Right renal cortex interstitium (tissue), 3 donors: ENCODE measurements at places on chromosomes 13 and 19. TPM values are rescaled to one million over a fixed set of nuclear protein-coding genes. Genes with fewer than 3 reads are reported as not detected.

Gene HRC
- polyA plus RNA-seq, result 35.5 TPM

Gene MYO16
- polyA plus RNA-seq, result 0.42 TPM

Gene IER2
- 128 TPM for polyA plus RNA-seq

Gene ZNF573
- polyA plus RNA-seq, result 12.5 TPM

- no peak for DNase-seq
These were observed 426.7 kb downstream of the LIG4 start for GRCh38 chr13:107788464-107789165.

GRCh38 chr19:16571822-16572331 lies 338 bp downstream of the SLC35E1 start:
- DNase-seq, result no peak

- DNase-seq, result no peak
These were observed 26.2 kb downstream of the FREM2 start for GRCh38 chr13:38713046-38713445.

- no peak for DNase-seq
These were observed 360.0 kb downstream of the HS6ST3 start for GRCh38 chr13:96449920-96450319.

- DNase-seq, result no peak
These were observed 196.8 kb downstream of the PDS5B start for GRCh38 chr13:32783067-32783466.

- no peak for DNase-seq
These were observed 94.1 kb upstream of the UFM1 start for GRCh38 chr13:38255600-38255999.

GRCh38 chr19:10863107-10863717 lies 8.1 kb upstream of the CARM1 start:
- DNase-seq, result no peak

DNA sequence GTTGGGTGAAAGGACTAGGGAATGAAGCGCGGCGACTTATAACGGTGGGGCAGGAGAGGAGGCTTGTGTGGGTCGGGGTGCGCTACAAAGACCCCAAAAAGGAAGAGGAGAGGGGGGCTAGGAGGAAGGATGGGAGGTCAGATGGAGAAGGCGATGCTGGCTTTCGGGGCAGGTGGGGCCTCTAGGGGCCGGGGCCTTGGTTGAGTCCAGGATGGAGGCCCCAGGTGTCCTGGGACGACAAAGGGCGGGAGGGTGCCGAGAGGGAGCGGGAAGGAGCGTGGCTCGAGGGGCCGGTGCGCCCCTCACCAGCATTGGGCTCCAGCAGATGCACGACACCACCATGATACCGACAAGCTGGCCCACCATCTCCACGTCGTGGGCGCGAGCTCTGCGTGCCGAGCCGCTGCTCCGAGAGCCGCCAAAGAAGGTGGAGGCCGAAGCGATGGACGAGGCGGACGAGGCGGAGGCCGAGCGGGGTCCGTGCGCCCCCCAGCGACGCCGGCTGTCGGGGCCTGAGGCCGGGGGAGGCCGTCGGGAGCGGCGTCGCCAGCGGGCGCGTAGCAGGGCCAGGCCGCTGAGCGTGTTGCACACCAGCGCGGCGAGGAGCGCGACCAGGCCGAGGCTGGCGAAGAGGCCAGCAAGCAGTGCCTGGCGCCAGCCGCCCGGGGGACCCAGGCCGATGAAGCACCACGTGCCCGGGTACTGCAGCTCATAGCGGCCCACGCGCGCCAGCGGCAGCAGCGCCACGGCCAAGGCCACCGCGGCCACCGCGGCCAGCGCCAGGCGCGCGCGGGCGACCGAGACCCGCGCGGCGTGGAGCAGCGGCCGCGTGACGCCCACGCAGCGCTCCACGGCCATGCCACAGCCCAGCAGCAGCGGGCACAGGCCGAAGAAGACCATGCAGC lies 1.8 kb downstream of the PTGER1 start:
- no peak for DNase-seq

DNA sequence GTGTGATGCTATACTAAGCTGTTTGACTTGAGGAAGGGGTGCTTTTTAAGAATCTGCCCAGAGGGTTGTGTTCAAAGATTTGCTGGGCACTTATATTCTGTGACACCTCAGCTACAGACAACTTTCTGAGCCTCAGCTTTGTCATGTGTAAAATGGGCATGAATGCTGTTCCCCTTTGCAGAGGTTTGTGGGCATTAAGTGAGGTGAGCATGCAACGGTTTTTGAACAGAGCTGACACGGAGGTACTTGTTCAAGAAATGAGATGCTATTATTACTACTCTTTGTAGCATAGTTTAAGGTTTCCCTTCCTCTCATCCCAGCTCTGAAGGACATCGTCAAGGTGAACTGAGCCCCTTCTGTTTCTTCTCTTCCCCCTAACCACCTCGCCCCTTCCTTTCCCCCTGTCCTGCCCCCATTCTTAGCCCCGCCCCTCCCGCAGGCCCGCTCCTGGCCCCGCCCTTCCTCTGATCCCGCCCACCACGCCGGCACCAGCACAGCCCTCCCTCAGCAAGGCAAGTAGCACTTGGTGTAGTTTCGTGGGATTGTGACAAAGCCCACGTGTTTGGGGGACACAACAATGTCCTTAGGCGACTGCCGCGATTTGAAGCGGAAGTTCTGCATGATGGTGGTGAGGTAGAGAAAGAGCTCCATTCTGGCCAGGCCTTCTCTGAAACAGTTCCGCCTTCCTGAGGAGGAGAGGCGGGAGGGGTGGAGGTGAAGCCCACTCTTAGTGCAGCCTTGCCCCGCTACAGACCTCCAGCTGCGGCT lies 26.1 kb upstream of the CYP2A7 start:
- DNase-seq, result no peak

GRCh38 chr13:80276371-80277289 lies 64.3 kb downstream of the SPRY2 start:
- DNase-seq, result peak; percentile 29

DNA sequence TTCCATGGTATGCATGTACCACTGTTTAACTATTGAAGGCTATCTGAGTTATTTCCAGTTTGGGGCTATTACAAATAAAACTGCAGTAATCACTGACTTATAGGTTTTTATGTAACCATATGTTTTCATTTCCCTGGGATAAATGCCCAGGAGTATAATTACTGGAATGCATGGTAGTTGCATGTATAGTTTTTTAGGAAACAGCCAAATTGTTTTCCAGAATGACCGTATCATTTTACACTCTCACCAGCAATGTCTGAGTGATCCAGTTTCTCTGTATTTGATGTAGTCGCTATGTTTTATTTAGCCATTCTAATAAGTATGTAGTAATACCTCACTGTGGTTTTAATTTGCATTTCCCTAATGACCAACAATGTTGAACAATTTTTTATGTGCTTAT lies 42.0 kb downstream of the CYSLTR2 start:
- DNase-seq, result no peak

DNA sequence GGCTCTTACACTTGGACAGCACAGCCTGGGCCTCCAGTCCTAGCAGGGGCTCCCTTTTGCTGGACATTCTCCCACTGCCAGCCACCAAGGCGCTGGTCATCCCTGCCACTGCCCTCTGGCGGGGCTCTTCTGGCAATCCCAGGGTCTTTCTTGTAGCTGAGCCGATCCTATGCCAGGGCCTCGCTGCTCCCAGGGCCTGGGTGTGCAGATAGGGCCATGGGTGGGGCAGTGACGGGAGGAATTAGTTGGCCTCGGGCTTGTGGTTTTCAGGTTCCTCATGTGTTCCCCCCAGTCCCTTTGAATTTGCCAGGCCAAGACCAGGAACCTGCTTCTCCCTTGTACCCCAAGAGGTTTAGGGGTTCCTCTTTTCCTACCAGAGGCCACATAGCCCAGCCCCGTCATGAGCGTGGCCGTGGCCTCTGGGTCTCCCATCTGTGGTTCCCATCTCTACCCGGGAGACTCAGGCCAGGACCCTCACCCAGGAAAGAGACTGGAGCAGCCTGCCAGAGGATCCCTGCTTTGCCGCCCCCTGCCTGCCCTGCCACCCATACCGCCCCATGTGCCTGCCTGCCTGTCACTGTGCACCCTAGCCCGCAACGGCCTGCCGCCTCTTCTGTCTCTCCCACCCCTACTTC lies 26.2 kb downstream of the TMED1 start:
- DNase-seq, result no peak

- DNase-seq, result no peak
These were observed 45.1 kb upstream of the FARP1 start for GRCh38 chr13:98097749-98098148.

DNA sequence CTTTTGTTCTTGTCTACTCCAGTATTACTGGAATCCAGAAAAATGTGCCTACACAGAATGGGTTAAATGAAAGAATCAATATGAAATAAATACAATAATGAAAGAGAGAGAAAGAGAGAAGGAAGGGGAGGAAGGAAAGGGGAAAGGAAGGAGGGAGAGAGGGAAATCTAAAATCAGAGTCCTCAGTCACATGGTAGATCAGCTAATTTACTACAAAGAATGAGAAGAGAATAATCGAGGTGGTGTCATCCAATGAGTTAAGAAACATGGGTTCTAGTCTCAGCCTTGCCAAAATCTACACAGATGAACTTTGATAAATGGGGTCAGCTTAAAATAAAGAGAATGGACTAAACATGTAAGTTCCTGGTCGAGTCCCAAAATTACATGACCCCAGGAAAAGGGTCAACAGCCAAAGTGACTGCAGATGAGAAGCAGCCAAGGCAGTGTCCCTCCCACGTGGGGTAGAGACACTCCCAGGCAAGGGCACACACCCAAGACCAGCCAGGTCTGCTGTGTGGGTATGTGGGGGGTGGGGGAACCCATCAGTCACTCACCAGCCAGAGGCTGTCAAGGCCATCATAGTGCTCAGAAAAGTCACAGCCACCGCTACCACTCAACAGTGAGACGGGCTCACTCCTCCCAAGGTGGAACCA lies 103.6 kb downstream of the STK24 start:
- DNase-seq, result no peak

DNA sequence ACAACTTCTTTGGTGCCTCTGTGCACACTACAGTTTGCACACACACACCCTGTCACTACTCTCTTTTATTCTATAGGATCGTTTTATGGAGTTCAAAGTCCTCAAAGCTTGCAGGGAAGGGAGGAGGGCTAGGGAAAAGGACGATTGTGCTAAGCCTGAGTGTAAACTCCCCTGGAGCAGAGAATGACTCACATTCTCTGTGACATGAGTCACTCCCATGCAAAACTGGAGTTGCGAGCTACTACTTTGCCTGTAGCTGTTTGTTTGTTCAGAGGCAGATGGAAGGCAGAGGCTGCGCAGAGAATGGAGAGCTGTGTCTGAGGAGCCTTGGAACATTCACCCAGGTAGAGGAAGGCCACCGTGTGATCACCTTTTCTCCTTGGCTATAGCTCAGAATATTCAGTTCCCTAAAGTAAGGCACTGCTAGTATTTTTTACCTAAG lies 80.5 kb upstream of the MBNL2 start:
- no peak for DNase-seq

- DNase-seq, result no peak
These were observed 56.6 kb upstream of the RANBP3 start for GRCh38 chr19:6034512-6034911.
